ENCODE measurements at places on chromosomes 7 and 10. TPM values are rescaled to one million over a fixed set of nuclear protein-coding genes. Genes with fewer than 3 reads are reported as not detected.

Gene TRIL
- 0.77 TPM for total RNA-seq

Gene SNX10
- 19.3 TPM for total RNA-seq

Gene LMOD2
- total RNA-seq: not detected

Gene CAMK2B
- total RNA-seq: not detected

Gene RPS24
- 1,447 TPM for total RNA-seq

Gene MALRD1
- 0.70 TPM for total RNA-seq

Gene FAM13C
- total RNA-seq: 2.5 TPM

Gene SPOCK2
- total RNA-seq: 1.6 TPM

Gene BLNK
- total RNA-seq: not detected

DNA sequence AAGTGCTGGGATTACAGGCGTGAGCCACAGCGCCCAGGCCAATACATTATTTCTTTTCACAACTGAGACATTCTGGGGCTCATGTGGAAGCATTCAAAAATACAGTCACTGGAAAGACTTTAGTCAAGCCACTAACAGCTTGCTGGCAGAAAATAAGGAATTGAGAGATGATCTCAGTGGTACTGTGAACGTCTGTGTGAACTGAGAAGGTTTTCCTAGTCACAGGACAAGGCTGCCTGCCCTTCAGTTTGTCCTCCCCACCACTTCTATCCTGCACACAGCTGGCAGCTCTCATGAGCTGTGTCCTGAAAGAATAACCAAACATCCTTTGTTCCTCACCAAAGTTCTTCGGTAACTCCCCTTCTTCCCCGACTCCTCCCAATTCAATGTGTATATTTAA, 31.3 kb upstream of the ITGA8 start:
- DNase-seq: no peak

DNA sequence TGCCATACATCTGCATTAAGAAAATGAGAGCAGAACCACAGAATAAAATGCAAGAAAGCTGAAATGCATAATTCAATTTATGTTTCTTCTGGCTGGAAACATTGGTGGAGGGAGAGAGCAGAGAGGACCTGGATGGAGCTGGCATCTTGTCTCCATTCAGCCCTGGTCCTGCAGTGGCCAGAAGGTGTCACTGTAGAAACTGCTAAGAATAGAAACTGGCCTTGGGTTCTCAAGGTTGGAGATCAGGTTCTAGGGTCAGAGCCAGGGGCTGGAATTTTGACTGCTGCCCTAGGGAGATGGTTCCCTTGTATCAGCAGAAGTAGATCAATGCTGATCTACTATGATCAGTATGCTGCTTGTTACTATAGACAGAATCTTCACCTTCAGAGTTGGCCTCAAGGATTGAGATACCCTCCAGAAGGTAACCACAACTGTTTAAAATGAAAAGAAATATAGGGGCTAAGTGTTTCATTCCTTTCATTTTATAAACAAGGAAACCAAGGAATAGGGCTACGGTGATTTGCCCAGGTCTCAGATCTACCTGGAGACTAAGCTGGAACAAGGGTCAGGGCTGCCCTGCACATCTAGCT, 13.1 kb downstream of the TAS2R41 start:
- peak; percentile 87 for DNase-seq

GRCh38 chr7:157476201-157476600, 139.4 kb downstream of the DNAJB6 start:
- peak; percentile 22 for DNase-seq

DNA sequence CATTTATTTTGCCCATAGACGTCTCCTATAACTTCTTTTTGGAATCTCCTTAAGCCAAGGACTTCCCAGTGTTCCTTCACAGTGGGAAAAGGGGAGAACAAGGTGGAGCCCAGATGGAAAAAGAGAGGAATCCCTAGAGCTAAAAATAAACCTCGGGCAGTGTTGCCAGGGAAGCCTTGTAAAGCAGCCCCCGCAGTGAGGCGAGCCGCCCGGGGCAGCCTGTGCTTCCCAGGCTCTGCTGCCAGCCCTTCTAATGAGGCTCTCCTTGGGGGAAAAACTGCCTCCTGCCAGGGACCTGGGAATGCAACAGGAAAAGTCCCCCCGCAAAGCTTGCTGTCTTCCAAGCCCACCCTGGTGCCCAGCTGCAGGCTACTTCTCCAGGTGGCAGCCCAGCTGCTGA, 71.7 kb downstream of the SH3PXD2A start:
- DNase-seq: no peak

DNA sequence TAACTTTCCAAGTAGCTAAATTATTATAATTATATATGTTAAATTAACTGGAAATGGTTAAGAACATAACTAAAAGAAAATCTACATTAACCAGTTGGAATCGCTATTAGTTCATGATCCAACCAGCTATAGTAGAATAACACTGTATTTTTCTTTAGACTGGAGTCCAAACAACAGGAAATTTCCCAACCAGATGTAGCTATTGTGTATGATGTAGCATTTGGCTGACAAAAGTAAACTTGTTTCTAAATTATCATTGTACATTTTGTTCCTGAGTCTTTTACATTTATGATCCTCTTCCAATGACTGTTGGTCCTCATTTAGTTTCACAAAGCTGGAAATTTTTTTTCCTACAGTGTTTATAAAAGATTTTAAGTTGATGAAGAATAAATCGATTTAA, 62.1 kb downstream of the PAPSS2 start:
- DNase-seq: no peak

DNA sequence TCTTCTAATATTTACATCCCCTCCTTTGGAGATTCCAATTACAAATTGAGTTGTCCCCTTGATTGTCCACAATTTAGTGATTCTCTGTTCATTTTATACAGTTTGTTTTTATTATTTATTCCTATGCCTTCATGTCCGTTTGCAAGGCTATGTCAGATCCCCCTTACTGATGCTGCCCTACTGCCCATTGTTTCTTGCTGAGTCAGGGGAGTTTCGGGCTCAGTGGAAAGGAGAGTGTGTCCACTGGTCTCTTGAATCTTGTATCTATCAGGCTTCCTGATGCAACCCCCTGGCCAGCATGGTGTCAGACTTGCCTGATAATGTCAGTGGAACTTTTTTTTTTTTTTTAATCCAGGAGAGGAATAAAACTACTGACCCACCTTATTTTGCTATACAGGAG, 384.4 kb downstream of the CDC14C start:
- no peak for DNase-seq

DNA sequence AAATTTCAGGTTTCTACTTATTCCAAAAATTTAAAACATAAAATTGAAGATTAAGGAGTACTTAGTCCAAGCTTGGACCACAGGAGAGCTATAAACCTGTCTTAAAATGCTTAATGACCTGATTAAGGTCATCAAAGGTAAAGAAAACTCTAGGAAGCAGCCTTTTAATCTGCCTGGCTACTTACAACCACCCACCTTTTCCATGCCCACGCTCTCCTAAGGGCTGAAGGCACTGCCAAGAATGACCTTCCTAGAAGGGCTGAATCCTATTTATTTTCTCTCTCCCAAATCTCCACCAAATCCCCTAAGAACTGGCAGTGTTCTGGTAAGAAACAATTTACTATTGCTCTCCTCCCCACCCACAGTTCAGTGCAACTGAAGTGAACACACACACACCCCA, 6.8 kb downstream of the MPP7 start:
- DNase-seq: no peak

DNA sequence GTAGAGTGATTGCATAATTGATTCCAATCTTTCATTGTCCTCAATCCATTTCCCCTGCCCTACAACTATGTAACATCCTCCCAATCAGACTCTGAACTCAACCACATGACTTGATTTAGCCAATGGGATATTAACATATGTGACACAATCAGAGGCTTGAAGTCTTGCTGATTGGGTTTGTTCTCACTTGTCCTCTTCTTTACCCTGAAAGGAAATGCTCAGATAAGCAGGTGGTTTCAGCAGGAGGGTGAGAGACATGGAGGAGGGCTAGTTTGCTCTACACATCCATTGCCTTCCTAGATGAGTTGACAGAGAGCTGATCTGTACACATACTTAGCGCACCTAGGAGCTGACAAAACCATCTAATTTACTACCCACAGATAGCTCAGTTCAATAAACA, 669.4 kb downstream of the NRG3 start:
- no peak for DNase-seq

DNA sequence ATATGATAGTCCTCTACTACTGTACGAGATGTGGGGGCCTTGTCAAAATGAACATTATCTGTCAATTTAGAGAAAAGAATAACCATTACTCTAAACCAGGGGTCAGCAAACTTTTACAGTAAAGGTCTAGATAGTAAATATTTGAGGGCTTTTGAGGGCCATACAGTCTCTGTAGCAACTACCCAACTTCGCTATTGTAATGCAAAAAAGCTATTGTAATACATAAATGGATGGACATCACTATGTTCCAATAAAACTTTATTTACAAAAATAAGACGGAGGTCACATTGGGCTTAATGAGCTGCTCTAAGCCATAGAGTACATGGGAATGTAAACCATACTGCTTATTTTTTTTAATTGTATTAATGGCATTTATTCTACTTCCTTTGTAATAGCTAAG, 477.8 kb upstream of the GALNT17 start:
- no peak for DNase-seq

DNA sequence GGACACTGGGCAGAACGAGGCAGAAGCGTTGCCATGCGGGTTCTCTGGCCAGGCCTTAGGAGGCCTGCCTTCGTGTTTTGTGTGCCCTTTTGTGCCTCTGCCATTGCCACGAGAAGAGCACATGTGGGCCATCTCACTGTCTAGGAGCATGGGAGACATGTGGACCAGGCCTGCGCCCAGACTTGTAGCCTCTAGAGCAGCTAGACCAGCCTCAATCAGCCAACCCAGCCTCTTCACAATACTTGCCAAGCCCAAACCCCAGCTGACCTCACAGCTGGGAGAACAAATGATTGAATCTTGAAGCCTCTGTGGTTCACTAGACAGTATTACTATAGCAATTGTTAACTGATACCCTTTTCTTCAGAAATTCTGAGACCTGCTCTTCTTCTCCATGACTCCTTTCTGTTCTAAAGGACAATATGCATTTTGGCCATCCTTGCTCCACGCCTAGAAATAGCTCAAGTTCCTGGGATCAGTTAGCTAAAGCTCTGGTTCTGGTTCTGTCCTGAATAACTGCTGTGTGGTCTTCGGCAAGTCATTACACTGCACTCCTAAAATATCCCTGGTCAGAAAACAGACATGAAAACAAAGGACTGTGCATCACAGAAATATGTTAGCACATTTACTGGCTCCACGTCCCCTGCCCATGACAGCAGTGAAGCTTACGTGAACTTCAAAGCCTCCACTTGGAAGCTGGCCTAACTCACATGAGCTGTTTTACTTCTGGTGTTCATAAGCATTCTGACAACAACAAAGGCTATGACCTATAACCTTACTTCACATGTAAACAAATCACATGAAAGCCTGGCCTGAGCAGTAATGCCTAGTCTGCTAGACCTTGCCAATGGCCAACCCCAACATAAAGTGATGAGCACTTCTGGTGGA, 72.3 kb upstream of the MKRN1 start:
- DNase-seq: no peak

DNA sequence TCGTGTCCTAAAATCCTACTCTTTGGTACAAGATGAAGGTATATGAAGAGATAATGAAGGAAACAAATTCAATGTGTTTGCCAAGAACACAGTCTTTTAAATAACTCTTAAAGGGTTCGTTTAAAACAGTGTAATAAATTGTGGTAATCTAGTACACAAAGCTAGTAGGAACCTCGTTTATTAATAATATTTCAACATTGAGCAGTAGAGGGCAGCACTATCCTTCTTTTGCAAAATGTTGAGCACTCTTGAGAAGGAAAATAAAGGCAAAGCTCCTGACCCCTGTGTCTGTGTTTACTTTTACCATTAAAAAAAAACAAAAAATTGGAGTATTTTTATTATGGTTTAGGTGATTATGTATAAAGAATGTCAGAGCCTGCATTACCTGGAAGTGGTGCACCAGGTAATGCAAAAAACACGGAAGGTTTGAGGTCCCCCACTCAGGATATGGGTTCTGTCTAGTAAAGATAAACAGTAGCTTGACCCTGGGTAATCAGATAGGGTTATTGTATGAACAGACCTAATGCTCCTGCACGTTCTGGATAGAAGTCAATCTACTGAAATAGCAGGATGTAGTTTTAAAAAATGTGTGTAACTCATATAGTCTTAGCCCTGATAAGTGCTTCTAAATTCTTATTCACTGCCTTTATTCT, 5.7 kb upstream of the GOT1 start:
- DNase-seq: no peak

GRCh38 chr10:92937876-92938275, 89.6 kb downstream of the EXOC6 start:
- no peak for DNase-seq

DNA sequence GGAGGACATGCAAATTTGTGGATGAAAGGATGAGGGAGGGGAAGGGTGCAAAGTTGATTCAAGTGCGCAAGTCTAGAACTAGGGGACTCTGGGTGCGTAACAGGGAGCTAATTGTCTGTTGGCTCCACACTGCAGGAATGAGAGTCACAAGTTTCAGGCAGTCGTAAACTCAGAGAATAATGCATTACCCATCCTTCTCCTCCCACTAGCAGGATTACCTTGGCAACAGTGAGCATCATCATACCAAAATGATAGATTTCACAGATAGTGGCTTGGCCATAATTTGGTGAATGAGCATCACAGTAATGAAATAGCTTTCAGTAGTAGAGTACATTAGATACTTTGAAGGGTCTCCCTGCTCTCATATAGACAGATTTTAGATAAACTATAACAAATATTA, 565.5 kb downstream of the GALNT17 start:
- no peak for DNase-seq

Data from endodermal cell (in vitro differentiated cells).